Mesothelial cell of epicardium (in vitro differentiated cells): ENCODE measurements at places on chromosomes 3 and 15.

DNA sequence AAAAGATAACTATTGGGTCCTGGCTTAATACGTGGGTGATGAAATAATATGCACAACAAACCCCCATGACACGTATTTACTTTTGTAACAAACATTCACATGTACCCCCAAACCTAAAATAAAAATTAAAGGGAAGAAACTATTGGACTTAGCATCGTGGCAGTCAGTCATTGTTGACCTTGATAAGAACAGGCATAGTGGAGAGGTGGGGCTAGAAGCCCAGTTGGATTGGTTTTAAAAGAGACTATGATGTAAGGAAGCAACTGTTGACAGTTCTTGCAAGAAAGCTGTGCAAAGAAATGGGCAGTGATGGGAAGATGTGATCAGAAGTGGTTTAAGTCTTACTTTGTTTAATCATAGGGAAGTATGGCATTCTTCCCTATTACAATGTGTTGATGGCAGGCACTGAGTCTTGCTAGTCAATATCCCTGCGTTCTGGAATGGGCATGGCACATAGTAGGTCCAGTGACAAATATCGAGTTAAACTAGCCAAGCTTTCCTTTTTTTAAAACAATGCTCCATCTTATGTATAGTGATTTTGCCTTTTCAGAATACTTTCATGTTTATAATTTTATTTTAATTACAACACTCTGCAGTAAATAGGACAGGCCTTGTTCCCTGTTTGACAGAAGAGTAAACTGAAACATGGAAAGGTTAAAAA is 37.9 kb downstream of the CAPN7 start:
- DNase-seq: no peak

- DNase-seq: no peak
Observed at GRCh38 chr3:124007186-124007585, 15.3 kb upstream of the ROPN1 start.

DNA sequence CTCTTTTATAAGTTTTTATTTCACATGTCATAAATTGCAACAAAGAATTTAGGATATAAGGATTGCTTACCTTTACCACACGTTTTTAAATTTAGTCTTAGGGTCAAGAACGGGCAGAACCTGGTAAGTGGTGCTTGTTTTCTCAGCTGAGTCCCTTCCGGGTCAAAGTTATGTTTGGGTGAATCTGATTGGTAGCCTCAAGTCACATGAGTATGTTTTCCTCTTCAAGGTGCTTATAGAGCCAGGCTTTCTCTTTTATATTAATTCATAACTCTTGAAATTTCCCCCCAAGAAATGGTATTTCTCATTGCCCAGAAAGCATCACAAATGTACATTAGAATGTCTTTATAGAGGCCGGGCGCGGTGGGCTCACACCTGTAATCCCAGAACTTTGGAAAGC is 415.7 kb upstream of the ROBO2 start:
- DNase-seq: no peak

DNA sequence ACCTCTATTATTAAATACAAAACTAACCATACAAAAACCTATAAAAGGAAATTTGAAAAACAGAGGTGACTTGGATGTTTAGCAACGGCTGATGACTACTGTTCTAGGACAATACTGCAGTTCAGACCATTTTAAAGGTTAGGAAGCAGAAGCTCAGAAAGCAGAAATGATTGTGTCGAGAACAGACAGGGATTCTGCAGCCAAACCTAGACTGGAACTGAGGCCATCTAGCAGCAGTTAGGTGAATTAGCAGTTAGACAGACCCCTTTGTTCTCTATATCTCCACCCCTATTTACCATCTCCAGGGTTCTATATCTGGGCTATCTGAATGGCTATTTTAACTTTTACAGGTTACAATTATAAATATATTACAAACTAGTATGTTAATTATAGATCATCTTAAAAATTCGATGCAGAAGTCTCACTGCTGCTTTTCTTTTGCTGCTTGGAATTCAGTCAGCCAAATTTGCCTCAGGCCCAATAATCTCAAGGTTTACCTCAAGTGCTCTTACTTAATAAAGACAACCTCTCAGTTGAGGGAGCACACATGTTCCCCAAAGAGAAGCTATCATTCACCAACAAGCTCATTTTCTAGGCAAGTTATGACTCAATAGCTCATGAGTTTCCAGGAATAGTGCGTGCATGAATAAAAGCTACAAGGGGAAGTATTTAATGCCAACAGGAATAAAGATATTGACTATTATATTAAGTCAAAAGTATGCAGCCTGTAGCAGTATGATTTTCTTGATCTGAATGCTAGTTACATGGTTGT is 9.3 kb upstream of the IL1RAP start:
- DNase-seq: no peak

GRCh38 chr3:171175741-171176234 is 149.3 kb upstream of the SLC2A2 start:
- no peak for DNase-seq

GRCh38 chr3:40262331-40262730 is 47.2 kb upstream of the EIF1B start:
- no peak for DNase-seq

DNA sequence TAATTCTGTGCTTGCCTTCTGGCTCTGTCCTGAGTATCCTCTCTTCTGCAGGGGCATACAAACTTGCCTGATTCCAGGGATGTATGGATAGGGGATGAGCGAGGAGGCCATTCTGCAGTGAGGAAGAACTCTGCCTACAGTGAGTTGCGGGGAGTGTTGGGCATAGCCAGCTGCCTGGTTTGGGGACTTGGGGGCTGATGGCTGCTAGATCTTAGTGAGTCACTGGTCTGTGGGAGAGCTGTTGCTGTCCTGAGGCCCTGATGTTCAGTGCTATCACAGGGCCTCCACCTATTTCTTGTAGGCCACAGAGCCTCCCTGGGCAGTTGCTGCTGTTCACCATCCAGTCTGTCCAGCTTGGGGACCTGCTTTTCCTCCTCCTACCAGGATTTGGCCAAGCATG is 20.3 kb downstream of the CDAN1 start:
- DNase-seq: no peak

DNA sequence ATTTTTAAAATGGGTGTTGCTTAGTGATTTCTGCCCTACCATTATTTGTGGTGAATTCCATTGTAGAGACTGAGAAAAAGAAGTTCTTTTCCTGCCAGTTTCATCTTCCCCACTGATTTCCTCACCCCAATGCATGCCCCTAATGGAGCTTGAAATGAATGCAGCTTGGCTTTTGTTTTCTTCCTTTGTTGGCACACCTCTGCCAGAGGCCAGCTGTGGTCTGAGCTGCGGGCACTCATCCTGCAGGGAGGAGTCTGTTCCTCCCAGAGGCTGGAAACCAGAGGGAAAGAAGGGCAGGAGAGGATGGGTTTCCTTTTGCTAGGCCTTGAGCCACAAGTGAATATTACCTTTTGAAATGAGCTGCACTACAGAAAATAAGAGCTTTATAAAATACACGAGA is 9.3 kb upstream of the ST8SIA2 start:
- DNase-seq: no peak

GRCh38 chr15:41501931-41502794 is 8.5 kb downstream of the ITPKA start:
- DNase-seq: no peak

DNA sequence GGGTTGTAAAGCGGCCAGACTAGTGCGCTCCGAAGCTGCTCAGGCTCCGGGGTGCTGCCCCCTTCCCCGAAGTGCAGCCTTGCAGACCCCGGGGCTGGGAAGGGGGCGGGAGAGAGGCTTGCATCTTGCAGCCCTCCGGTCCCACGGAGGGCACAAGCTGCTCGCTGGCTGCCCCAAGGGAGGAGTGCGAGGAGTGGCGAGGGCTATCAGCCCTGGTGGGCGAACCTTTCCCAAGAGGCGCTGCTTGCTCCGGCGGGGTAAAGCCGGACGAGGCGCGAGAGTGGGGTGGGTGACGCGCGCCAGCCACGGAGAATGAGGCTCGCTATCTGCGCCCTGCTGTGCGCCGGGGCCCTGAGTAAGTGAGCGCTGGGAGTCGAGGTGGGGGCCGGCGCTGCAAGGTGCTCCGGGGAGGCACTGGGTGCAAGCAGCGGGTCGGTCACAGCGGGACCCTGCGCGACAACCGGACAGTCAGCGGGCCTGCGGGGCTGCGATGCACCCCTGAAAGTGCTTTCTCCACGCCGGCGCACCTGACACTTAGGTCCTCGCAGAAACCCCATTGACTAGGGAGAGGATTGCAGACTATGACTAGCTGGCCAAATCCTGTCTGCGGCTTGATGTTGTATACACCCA is 12.7 kb upstream of the TOPBP1 start:
- no peak for DNase-seq

- DNase-seq: no peak
Observed at GRCh38 chr3:42934111-42934510, 28.2 kb downstream of the ZNF662 start.

DNA sequence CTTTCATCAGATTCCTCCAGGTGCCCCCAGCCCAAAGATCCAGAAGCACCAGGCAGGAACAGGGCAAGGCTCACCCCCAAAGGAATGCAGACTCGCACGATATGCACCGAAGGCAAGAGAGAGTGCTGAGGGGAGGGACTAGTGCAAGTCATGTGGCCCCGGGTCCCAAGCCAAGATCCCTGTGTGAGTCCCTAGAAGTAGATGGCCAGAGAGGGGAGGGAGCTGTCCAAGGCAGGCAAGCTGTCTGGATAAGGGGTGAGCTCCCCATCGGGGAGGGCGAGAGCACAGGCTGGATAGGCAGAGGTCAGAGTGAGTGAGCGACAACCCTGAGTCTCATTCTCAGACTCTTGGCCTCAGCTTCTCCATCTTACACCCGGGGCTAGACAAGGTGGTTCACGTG is 171.5 kb upstream of the LINGO1 start:
- DNase-seq: no peak

GRCh38 chr3:153469162-153469561 is 307.1 kb downstream of the RAP2B start:
- DNase-seq: no peak

DNA sequence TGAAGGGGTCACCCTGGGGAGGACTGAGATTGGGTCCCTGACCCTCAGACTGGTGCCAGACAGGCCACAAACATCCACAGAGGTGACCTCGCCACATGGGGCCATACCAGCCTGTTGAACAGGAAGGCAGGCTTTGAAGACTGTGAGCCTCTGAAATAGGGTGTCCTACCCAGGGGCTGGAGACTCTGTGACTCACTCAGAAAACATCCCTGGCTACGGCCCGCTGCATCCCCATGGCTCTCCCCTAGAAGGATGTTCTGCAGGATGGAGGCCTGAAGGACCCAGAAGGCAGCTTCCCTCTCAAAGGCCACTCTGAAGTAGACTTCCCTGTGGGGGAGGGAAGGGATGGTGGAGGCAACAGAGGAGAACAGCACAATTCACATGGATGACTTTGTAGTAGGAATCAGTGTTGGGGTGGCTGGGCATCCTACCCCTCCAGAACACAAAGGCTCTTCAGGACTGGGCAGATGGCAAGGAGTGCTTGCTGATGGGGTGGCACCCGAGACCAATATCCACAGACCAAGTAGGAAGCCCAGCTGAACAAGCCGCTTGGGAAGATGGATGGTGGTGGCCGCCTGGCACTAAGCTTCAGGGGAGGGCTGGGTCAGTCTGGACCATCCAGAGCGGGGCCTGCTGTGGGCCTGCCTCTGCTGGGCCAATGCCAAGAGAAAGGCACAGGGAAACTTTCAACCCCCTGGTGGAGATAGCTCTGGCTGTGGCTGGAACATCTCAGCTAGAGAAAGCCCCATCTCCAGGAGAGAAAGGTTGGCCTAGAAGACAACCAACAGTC is 37.6 kb upstream of the DUSP7 start:
- DNase-seq: no peak

DNA sequence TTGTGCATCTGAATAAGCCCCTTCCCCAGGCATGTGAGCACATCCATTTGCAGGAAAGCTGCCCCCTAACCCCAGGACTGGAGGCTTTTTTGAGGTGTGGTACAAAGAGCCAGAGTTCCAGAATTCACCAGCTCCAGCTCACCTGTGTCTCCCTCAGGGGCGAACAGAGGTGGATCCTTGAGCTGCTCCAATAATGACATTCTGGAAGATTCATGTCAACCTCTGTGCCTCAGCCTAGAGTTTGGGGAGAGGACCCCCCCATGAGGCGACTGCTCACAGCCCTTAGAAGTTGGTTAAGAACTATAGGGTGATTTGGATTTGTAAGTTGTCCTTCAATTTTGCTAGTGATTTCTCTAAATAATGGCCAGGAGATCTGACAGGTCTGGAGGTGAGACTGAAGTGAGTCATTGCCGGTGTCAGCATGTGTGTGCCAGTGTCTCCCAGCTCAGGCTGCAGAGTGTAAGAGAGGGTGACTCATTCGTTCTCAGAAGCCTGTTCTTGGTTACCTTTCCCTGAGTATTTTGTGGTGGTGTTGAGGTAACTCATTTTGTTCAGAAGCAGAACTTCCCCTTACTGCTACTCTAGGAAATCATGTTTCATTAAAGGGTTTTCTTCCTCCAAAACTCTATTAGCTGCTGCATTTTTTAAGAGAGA is 136.9 kb upstream of the TOPAZ1 start:
- no peak for DNase-seq

DNA sequence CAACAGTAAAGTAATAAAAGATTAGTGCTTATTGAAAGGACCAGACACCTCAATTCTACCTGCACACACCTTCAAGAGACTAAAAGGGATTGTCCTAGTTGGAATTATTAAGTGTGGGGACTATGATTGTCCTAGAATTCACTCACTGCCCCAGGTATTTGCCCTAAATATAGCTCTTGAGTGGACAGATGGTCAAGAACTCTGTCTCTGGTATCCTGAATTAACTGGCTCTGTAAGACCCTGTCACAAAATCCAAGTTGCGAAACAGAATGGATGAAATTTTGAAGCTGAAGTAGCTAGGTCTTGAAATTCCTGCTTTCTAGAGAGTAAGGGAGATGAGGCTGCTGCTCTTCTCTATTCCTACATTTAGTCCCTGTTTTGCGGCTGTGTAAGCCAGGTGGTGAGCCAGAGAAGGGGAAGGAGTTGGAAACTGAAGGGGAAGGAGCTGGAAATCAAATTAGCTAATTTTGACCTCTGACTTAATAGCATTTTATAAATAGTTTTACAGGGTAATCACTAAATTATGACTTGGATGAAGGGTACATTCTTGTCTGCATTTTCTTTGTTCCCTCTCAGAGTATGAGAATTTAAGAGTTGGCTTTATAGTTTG is 34.5 kb downstream of the KBTBD12 start:
- no peak for DNase-seq

DNA sequence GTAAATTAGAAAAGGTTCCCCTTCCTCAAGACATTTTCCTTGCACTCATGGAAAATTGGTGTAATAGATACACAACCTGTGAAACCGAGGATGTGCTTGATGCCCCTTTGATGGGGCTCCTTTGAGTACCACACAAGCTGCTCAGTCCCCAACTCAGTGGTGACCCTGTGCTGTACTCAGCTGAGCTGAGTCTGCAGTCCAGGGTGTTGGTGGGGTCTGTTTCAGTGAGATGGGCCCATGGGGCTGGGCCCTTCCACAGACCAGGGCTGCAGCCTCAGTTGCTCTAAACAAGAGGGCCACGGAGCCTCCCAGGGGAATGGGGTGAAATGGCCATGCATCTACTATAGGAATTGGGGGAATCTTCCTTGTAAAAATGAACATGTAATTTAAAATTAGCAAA is 39.3 kb downstream of the KY start:
- no peak for DNase-seq

- DNase-seq: no peak
Observed at GRCh38 chr3:81003817-81004216, 757.6 kb downstream of the GBE1 start.

- DNase-seq: no peak
Observed at GRCh38 chr15:88127432-88127790, 129.1 kb downstream of the NTRK3 start.
